Glutamatergic neuron (in vitro differentiated cells): ENCODE measurements at places on chromosomes 16 and 17. TPM values are rescaled to one million over a fixed set of nuclear protein-coding genes. Genes with fewer than 3 reads are reported as not detected.

The SERPINF2 gene
- total RNA-seq, result 0.37 TPM

- DNase-seq, result no peak
Measured at GRCh38 chr16:17757808-17758207, 287.0 kb upstream of the XYLT1 start.

The NLGN2 gene
- total RNA-seq, result 90.8 TPM

GRCh38 chr17:54153423-54153822 lies 330.7 kb downstream of the KIF2B start:
- no peak for DNase-seq

DNA sequence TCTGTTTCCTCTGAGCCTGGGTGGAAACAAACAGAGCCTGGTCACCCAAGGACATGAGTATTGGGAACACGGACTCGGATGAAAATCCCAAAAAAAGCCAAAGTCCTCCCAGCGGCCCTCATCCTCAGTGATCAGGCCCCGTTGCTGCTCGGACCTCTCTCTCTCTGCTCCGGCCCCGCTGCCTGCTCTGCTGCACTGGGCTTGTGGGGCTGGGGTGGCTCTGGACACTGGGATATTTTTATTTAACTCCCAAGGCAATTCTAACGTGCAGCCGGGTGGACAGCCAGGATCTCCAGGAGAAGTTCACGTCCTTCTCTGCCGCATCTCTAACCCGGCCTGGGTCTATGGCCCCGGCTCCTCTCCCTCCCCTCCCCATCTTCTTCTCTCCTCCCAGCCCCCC lies 280.9 kb upstream of the TNRC6C start:
- DNase-seq, result no peak

DNA sequence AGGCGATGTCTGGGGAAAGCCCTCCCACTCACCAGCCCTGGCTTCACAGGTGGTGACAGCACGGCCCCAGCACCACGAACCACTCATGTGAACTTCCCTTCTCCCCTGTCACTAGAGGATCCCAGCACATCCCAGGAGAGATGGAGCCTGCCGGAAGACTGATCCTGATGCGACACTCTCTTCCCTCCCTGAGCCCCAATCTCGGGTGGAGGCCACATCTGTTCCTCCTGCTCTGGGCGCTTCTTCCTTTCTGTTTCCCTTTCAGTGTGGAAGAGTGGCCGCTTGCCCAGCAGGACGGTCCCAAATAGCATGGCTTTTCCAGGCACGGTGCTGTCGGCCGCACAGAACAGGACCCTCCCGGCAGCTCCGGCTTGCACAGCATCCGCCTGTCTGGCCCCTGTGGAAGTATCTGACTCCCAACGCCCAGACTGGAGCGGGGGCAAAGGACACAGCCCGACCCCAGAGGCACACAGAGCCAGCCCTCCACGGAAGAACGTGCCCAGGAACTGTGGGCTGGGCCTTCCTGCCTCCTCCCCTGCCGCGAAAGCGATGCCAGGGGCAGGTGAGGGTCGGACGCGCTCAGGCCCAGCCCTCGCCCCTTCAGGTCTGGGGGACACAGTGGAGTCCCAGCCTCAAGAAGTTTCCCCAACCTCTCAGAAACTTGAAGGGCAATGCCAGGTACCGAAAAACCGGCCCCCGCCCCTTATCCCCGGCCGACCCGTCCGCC lies 37.6 kb downstream of the CBFA2T3 start:
- peak; percentile 38 for DNase-seq

The AGRP gene
- not detected for total RNA-seq

- DNase-seq, result no peak
Measured at GRCh38 chr16:9476744-9477143, 385.3 kb downstream of the HAPSTR1 start.

DNA sequence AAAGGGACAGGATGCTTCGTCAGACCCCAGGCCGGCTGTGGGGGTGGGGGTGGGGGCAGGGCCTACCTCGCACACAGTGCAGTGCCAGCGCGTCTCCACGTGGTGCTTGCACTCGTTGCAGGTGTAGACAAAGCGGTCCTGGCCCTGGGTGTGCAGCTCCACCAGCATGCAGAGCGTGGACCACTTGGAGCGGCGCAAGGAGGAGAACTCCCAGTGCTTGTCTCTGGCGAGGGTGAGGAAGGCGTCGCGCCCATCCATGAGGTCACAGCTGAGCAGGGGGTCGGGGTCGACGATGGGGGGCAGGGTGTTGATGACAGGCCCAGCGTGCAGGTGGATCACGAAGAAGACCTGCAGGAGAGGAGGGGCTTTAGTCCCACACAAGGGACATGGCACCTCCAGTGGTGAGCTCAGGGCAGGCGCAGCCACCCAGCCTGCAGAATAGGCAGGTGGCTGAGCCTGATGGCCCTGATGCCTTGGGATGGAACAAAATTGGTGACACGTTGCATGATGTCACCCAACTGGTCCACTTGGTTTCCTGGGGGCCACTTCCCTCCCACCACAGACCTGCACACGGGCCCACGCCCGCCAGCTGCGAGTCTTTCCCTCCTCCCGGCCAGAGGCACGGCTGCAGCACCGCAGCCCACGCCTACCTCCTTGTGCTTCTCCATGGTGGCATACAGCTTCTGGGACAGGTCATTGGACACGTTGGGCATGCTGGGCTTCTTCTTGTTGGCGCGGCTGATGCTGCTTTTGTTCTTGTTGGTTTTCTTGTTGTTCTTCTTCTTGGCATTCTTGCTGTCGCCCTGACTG lies 14.0 kb upstream of the TRAP1 start:
- DNase-seq, result no peak

The SRSF1 gene
- total RNA-seq, result 227 TPM

- DNase-seq, result no peak
Measured at GRCh38 chr17:55210292-55210691, 54.5 kb upstream of the HLF start.

The ZFPM1 gene
- total RNA-seq, result 11.1 TPM

The TBC1D3 gene
- not detected for total RNA-seq

DNA sequence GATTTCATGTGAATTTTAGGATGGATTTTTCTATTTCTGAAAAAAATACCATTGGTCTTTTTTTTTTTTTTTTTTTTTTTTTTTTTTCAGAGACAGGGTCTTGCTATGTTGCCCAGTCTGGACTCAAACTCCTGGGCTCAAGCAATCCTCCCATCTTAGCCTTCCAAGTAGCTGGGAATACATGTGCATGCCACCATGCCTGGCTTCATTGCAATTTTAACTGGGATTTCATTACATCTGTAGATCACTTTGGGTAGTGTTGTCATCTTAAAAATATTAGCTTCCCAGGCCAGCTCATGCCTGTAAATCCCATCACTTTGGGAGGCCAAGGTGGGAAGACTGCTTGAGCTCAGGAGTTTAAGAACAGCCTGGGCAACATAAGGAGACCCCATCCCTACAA lies 54.8 kb downstream of the TOM1L2 start:
- DNase-seq, result no peak

DNA sequence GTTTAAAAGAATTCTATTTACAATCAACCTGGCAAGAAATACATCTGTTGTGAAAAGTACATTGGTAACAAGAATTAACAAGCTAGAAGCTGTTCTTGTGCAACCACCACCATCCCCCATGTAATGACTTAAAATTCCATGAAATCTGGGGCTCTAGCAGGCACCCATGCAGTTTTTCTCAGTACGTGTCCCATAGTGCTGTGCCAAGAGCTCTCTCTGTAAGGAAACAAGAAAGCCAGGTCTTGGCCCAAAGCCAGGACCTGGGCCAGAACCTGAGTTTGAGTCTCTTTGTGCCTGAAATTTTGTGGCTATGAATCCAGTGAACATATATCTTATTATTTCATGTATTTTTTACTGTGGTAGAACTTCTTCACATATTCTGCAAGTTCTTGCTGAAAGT lies 46.6 kb downstream of the NUP93 start:
- DNase-seq, result no peak

The CDK3 gene
- total RNA-seq, result 7.1 TPM

The CWC25 gene
- 13.0 TPM for total RNA-seq

DNA sequence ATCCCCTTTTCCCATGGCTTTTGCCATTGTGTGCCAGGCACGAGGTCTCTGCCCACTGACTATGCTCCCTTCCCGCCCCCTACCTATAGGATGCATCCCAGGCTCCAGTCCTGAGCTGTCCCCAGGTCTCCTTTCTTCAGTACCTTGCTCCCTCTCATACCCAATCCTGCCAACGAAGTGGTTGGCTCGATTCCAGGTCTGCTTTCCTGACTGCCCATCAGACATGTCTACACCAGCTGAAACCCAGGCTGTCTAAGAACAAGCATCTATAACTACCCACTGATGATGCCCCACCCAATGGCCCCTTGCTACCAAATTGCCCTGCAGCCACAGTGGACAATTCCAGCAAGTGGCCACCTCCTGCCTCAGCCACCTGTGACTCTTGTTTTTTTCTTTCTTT lies 479.1 kb downstream of the SOX9 start:
- no peak for DNase-seq
